ENCODE measurements at places on chromosomes 2 and 18. TPM values are rescaled to one million over a fixed set of nuclear protein-coding genes. Genes with fewer than 3 reads are reported as not detected.

GPR39 gene
- total RNA-seq = not detected

COMMD1 gene
- 69.4 TPM for total RNA-seq

RIT2 gene
- not detected for total RNA-seq

FAHD2A gene
- 41.0 TPM for total RNA-seq

ZNF804A gene
- total RNA-seq = not detected

TNFAIP6 gene
- total RNA-seq = 0.98 TPM

CHRNG gene
- total RNA-seq = not detected

PXDN gene
- 12.3 TPM for total RNA-seq

Data from heart right ventricle (tissue), 16 donors.